KBM-7 (cell line): ENCODE measurements at places on chromosomes 11 and 22.
A peak's percentile ranks its signal among the peaks of the same experiment; 100 is the strongest.

- DNase-seq: no peak
Measured at GRCh38 chr22:35325209-35325608, 25.5 kb downstream of the TOM1 start.

DNA sequence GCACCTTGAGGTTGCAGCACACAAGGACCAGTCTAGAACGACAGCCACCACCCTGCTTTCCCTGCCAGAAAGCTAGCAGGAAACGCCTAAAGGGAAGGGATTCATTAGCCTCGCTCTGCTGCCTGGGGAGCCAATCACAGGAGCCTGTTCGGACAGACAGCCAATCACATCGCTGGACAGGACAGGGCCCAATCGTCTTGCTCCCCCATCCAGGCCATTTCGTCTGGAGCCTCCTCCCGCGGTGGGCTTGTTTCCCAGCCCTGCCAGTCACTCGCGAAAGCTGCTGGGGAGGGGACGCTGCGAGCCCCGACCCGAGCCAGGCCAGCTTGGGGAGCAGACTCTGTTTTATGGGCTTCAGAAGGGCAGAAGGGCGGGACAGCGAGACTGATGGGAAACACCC is 79.8 kb upstream of the NCAM1 start:
- DNase-seq: no peak

DNA sequence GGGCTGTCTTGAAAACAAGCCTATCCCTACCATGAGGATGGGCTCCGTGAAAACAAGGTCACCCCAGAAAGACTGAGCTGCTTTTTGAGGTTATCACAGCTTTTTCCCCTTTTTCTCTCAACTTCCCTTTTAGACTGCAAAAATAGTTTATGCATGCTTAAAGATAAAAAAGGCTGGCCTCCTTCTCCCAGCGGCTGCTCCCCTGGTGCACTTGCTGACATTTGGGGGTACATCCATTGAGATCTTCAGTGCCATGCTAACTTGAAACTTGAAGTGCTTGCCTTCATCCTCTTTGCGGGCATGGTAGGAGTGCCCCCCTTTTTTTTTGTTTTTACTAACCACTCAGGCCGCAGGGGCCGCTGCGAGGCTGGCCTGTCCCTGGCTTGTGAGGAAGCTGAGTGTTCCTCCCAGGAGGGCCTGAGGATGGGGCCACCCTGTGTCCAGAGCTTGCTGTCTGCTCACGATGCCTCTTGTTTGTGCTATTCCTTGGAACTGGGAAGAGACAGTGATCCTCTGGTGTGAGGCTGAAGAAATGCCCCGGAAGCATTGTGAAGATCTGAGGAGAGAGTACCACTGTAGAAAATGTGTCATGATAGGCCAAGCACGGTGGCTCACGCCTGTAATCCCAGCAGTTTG is 2.2 kb downstream of the TANGO2 start:
- peak; percentile 49 for DNase-seq

- peak; percentile 65 for DNase-seq
Measured at GRCh38 chr11:82775736-82776346, 42.2 kb upstream of the FAM181B start.

DNA sequence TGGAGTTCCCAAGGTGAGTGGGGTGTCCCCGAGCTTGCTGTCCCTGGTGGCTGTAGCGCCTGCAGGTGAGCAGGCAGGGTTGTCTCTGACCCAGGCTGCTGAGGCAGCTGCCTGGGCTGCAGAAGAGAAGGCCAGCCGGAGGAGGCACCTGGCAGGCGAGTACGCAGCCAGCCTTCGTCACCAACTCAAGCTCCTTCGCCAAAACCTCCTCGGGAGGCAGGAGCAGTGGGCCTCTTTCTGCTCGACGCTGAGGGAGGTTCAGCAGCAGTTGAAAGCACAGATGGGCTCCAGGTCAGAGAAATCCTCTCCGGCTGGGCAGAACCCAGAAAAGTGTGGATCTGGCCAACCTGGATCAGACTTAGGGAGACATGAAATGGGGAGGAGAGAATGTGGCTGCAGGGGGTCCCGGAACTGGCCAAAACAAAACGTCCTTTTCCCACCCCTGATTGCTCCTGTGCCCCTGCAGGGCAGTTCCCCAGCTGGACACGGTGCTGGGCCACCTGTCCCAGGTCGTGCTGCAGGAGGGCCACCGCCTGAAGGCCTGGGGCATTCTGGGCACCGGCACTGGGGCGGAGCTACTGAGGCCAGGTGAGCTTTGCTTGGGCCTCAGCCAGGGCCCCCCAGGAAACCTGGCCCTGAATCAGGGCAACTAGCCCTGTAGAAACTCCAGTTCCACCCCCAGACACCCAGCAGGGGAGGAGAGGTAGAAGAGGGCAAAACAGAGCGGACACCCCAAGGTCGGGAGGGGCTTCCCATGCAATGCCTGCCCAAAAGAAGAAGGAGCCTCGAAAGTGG is 56.7 kb downstream of the BTG4 start:
- no peak for DNase-seq

GRCh38 chr11:75986966-75987365 is 172.0 kb downstream of the UVRAG start:
- DNase-seq: no peak
